Stimulated activated CD4-positive, alpha-beta T cell treated with anti-CD3 and anti-CD28 coated beads, TNF-alpha, amount 100 ng/mL, for 4 hours (primary cell): ENCODE measurements at places on chromosomes 16 and 17.

DNA sequence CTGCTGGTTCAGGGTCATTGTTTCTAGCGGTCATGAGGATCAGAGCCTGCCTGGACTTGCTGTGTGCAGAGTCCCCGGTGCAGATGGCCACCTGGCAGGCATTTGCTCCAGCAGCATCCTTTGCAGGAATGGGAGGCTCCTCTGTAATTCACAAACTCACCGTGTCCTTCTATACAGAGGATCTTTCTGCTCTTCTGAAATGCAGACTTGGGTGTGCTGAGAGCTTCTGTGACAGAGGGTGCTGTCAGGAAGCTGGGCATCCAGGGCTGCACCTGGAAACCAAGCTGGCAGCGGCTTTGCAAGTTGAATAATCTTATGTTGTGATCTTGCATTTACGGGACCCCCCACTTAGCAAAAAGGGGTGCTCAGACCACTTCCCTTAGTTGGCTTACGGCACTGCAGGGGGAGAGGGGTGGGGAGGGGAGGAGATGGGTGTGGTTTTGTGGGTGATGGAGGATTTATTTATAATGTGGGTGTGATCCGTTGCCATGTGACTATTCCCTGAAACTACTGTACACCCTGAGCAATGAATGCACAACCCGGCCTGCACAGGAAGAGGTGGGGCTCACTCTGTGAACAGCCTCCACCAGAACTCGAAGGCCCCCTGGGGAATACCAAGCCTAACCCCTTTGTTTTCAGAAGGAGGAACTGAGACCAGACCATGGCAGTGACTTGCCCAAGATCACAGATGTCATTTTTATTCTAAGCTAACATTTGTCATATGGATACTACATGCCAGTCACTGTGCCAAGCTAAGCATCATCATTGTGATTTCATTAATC is 178.3 kb downstream of the PRKCB start:
- peak; percentile 20 for DNase-seq

GRCh38 chr17:39641883-39642282 is 4.9 kb downstream of the STARD3 start:
- no peak for DNase-seq

DNA sequence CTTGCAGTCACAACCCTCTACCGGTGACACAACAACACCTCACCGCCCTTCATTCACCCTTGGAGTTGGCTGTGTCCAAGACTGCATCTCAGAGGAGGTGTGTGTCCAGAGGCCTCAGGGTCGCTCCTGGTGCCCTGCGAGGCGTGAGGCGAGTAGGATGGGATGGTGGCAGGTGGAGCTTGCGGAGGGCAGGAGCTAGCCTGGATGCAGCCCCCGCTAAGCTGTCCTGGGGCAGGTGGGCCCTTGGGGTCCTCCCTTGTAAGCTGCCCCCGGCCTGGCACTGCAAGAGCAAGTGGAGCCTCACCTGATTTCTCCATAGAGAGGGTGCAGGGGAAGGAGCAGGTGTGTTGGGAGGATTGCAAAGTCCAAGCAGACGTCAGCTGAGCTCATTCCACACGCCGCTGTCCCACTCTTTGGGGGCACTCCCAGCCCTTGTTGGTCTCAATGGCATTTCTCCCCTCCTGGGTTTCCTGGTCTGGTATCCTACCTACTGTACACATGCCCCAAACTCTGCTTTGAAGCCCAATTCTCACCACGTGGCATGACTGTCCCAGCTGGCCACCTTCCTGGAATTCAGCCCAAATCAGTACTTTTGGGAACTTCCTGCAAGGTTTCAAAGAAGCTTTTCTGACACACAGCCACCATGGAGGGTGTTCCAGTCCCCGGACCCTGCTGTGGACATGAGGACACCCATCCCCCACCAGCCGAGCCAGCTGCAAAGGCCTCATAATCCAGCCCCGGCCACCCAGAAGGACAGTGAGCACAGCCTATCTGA is 18.1 kb upstream of the ICAM2 start:
- DNase-seq: no peak

DNA sequence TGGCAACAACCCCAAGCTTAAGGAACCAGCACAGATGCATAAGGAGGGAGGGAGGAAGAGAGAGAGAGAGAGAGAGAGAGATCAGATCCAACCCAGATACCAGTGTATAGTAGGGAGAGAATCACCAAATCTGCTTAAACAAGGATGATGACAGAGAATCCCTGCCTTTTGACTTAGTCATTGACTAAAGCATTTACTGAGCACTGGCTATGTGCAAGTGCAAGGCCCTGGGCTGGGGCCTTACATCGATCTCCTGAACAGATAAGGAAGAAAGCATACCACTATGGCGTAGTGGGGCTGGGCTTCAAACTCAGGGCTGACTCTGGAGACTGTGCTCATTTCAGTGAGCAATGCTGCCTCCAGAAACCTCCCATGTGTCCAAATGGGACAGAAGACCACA is 15.8 kb downstream of the TSNAXIP1 start:
- no peak for DNase-seq

DNA sequence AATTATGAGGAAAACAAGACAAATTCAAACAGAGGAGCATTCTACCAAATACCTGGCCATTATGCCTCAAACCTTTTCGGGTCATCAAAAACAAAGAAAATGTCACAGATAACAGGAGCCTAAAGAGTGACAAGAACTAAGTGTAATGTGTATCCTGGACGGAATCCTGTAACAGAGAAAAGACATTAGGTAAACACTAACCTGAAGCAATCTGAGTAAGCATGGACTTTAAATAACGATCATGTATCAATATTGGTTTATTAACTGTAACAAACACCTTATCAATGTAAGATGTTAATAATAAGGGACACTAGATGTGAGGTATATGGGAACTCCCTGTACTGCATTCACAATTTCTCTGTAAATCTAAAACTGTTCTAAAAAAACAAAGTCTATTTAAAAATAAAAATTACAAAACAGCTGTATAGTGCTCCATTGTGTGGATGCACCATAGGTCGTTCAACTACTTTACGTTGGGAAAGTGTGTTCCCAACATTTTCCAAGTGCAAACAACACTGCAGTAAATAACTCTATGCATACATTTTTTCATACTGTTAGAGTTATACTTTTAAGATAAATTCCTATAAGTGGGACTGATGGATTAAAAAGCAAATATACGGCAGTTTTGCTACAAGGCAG is 14.8 kb downstream of the CMC2 start:
- DNase-seq: no peak

DNA sequence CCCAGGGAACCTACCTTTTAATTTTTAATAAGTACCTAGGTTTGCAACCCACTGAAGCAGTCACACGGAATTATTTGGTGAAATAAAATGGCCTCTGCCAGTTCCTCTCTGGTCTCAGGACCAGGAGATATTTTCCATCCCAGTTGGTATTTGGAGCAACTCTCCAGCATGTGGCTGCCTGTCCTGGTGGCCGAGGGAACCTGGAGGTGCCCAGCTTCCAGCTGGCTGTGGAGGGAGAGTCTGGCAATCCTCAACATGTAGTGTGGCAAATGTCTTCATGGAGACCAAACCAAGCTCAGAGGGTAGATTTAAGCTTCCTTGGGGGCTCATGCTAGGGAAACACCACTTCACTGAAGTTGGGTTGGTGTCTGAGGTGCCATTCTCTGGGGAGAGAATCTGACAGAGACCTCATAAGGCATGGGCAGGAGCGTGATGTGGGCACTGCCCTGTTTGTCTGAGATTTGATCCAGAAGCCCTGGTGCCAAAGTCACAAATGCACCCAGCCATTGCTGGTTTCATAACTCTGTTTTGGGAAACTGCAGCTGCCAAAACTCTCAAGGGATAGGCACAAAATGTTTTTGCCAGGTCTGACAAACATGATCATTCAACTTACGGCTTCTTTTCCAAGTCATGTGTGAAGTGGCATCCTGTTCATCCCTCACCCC is 2.8 kb downstream of the MT1X start:
- DNase-seq: no peak

GRCh38 chr16:84115919-84116719 is 623 bp downstream of the MBTPS1 start:
- no peak for DNase-seq

DNA sequence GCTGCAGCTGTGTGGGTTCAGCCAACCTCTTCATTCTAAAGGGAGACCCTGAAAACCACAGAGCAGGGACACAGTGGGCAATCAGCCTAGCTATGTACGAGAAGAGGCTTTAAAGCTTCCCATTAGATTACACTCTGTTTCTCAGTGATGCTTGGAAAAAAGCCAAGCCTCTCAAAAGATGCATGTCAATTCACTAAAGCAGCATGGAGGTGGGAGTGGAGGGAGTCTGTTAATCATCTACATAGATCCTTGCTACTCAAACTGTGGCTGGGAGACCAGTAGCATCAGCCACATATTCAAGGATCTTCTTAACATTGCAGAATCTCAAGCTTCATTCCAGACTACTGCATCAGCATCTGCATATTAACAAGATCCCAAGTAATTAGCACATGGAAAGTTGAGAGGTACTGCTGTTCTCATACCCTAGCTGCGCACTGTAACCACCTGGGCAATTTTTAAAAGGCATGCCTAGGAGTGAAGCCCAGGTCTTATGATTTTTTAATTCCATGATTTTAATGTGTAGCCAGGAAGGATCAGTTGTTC is 305.9 kb downstream of the PMP22 start:
- DNase-seq: no peak

DNA sequence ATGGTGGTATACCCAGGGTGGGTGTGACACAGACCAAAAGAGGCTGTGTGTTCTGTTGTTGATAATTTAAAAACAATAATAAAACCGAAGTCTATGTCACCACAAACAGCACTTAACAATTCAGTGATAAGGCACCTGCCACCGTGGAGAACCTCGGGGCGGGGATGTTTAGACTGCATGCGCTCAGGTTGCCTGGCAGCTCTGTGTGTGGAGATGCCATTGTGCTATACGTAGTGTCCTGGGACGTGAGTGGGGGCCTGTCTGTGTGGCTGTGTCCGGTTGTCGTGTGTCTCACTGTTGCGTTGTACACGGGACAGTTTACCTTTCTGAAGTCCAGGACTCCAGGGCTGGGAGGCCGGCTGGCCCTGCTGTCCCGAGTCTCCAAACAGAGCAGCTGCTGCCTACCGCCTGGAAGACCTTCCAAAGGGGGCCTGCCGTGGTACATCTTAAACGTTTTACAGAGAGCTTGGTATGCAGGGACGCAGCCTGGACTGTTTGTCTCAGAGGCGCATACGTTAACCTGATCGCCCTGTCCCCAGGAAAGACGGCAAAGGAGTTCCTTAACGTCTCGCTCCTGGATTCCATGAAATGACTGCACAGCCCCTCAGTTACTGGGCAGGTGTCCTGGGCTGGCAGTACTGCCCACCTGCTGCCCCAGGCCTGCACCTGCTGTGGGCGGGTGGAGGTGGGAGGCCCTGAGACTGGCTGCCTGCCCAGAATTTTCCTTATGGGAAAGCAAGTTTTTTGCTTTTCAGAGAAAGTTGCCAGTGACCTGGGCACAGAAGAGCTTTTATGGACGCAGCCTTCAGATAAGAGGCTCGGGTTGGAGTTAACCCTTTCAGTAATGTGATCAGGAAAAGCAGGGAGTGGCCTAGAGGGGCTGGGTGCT is 19.0 kb downstream of the SPIRE2 start:
- DNase-seq: no peak
